Esophagus muscularis mucosa (tissue), 4 donors: ENCODE measurements at places on chromosomes 2 and 18. TPM values are rescaled to one million over a fixed set of nuclear protein-coding genes. Genes with fewer than 3 reads are reported as not detected.

The ATP8B1 gene
- 21.9 TPM for total RNA-seq

DNA sequence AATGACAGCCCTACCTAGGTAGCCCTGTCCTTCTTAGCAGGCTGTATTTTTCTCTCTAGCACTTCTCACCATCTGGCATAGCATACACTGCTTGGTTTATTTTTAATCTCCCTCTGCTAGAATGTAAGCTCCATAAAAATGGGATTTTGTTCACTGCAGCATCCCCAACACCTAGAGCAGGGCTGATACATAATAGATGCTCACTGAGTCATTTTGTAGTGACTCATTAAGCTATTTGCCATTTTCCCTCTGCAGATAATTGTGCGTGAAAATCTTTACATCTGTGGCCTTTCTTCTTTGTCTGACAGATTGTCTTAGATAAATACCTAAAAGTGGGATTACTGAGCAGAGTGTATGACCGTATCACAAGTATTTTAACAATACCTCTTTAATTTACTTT is 82.5 kb downstream of the CERS6 start:
- H3K27me3 ChIP-seq, result no peaks in the 10 kb centered on the region
- peaks cover 14% of the 10 kb centered on the region for H3K4me1 ChIP-seq
- H3K27ac ChIP-seq, result no peak overlapping the region
- no peaks in the 10 kb centered on the region for H3K36me3 ChIP-seq
- DNase-seq, result no peak

DNA sequence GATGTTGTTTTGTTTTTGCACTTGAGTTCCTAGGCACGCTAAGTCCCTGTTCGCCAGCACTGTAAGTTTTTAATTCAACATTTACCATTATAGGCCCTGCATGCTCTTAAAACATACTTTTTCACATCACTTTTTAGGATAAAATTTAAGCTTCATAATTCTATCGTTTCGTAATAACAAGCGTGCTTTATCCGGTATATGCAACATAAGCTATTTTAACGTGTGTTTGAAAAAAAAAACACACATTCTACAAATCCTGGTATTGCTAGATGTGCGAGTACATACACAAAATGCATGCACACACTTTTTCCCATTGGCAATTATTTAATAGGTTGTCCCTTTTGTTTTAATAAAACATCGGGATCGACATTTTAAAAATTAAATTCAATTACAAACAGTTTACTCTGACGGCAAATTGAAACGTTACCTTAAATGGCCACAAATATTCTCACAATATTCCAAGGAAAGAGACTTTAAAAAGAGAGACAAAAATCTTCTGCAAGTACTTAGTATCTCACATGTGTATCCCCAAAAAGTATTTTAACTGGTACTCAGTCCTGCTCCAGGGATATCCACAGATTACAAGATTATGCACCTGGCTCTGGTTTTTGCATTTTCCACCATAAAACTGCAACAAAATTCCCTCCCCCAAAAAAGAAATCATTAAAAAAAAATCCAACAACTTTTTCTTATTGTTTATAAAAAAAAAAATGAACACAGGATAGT is 1.0 kb upstream of the TCF4 start:
- peak overlapping the region; percentile 90 for H3K27ac ChIP-seq
- no peaks in the 10 kb centered on the region for H3K27me3 ChIP-seq
- H3K36me3 ChIP-seq, result no peaks in the 10 kb centered on the region
- peak overlapping the region; percentile 73 for H3K4me3 ChIP-seq

DNA sequence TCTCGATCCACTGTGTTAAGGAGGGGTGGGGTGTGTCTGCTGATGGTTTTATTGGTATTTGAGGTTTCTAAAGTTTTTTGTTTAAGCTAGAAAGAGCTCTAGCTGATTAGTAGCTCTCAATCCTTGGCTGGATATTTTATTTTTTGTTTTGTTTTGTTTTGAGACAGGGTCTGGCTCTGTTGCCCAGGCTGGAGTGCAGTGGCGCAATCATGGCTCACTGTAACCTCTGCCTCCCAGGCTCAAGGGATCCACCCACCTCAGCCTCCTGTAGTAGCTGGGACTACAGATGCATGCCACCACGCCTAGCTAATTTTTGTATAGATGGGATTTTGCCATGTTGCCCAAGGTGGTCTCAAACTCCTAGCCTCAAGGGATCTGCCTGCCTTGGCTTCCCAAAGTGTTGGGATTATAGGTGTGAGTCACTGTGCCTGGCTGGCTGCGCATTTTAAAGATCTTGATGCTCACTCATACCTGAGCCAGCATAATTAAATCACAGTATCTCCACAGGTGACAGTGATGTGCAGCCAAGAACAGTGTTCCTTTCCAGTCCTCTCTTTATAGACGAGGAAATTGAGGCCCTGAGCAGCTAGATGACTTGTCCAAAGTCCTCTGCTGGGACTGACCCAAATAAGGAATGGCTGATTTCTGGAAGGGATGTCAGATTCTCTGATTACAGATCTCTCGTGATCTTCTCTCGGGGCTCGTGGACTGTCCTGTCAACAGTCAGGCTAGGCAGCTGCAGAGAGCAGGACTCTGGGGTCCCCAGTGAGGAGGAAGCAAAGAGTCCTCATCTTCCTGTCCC is 44.5 kb downstream of the SPTBN1 start:
- DNase-seq, result no peak
- H3K36me3 ChIP-seq, result no peaks in the 10 kb centered on the region
- no peak overlapping the region for H3K4me3 ChIP-seq
- peak overlapping the region; percentile 50 for H3K27ac ChIP-seq
- peaks cover 90% of the 10 kb centered on the region for H3K4me1 ChIP-seq

- no peak overlapping the region for H3K27ac ChIP-seq
- DNase-seq, result no peak
- no peaks in the 10 kb centered on the region for H3K27me3 ChIP-seq
- H3K4me1 ChIP-seq, result no peaks in the 10 kb centered on the region
- H3K4me3 ChIP-seq, result no peak overlapping the region
- H3K36me3 ChIP-seq, result no peaks in the 10 kb centered on the region
These were observed 867.9 kb upstream of the POU3F3 start for GRCh38 chr2:103986001-103986400.

GRCh38 chr2:26178746-26179436 is 6.0 kb downstream of the GAREM2 start:
- peak overlapping the region; percentile 18 for H3K27ac ChIP-seq
- H3K4me3 ChIP-seq, result peak overlapping the region; percentile 69
- no peaks in the 10 kb centered on the region for H3K36me3 ChIP-seq
- no peak for DNase-seq
- peaks cover 5% of the 10 kb centered on the region for H3K27me3 ChIP-seq
- peaks cover 7% of the 10 kb centered on the region for H3K4me1 ChIP-seq

The THSD7B gene
- 0.29 TPM for total RNA-seq

The BOLL gene
- not detected for total RNA-seq

GRCh38 chr18:44981121-44981520 is 300.4 kb downstream of the SETBP1 start:
- H3K27me3 ChIP-seq, result no peaks in the 10 kb centered on the region
- H3K36me3 ChIP-seq, result no peaks in the 10 kb centered on the region
- peak; percentile 29 for DNase-seq
- no peaks in the 10 kb centered on the region for H3K4me1 ChIP-seq

DNA sequence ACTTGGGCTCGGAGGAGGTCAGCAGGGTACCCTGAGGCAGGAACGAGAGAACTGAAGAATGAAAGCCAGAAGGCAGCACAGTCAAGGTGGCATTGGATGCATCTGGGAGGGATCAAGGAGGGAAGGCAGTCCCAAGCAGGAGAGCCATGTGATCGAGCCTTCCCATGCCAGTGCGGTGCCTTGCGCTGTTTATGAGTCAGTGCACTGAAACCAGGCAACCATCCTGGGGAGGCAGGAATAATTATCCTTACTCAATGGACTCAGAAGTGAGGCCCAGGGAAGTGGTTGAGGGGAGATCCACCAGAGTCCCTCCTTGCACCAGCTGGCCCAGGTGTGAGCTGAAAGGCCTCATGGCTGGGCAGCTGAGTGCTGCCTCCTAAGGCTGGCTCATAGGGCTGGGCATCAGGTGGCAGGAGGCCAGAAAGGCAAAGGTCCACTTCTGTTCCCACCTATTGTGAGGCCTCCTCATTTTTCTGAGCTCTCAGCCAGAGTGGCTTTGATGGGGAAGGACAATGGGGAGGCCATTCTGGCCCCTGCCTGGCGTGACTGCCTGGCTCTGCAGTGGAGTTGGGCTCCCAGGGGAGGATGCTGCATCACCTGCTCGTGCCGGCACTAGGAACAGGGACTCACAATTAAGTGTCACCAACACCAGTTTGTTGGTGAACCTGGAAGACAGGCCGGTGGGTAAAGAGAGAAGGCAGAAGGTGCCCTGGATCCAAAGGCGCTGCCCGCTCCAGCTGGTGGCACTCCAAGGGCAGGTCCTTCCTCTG is 82.3 kb downstream of the TFCP2L1 start:
- no peaks in the 10 kb centered on the region for H3K36me3 ChIP-seq
- H3K4me1 ChIP-seq, result no peaks in the 10 kb centered on the region
- H3K27ac ChIP-seq, result no peak overlapping the region
- no peaks in the 10 kb centered on the region for H3K27me3 ChIP-seq
- H3K4me3 ChIP-seq, result no peak overlapping the region

- DNase-seq, result no peak
- no peaks in the 10 kb centered on the region for H3K4me1 ChIP-seq
- H3K27me3 ChIP-seq, result no peaks in the 10 kb centered on the region
- H3K27ac ChIP-seq, result no peak overlapping the region
These were observed 35.4 kb upstream of the ITGAV start for GRCh38 chr2:186554429-186554828.

The UGT1A5 gene
- total RNA-seq, result not detected

- no peaks in the 10 kb centered on the region for H3K27me3 ChIP-seq
- no peak overlapping the region for H3K4me3 ChIP-seq
- no peak overlapping the region for H3K27ac ChIP-seq
- DNase-seq, result no peak
These were observed 270.0 kb downstream of the CTNNA2 start for GRCh38 chr2:79782576-79783452.

- H3K4me3 ChIP-seq, result no peak overlapping the region
- DNase-seq, result no peak
- no peaks in the 10 kb centered on the region for H3K36me3 ChIP-seq
- no peak overlapping the region for H3K27ac ChIP-seq
These were observed 136.0 kb downstream of the ANKRD44 start for GRCh38 chr2:197174539-197175094.

DNA sequence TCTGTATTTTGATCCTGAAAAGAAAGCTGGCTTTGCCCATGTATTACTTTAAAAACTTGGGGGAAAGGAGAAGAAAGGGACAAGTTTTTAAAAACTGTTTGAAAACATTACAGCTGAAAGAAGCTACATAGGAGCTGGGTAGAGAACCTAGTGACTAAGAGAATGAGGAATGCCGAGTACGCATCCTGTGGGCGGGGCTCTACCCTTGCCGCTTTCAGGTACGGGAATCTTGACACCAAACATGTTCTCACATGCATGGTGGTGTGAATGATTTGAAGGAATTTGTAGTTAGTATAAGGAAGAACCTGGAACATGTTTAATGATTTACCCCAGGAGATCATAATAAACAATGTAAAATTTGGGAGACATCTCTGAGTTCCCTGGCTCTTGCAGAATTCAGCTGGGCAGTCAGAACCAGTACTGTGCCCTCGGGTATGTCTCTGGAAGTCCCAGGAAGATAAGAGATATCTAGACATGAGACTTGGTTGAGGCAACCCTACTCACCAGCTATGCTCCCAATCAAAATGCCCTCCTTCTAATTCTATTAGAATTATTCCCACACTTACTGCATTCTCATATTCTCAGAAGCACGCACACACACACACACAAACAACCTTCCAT is 16.5 kb upstream of the TGFA start:
- no peak overlapping the region for H3K27ac ChIP-seq
- peak; percentile 68 for DNase-seq
- H3K4me1 ChIP-seq, result no peaks in the 10 kb centered on the region

The C2orf72 gene
- total RNA-seq, result 0.06 TPM
